ENCODE measurements at places on chromosomes 5 and 9.

- no peak for DNase-seq
Observed at GRCh38 chr9:112339886-112340285, 6.5 kb upstream of the PTBP3 start.

GRCh38 chr9:38066914-38067858 is 1.8 kb downstream of the SHB start:
- DNase-seq: peak; percentile 55

DNA sequence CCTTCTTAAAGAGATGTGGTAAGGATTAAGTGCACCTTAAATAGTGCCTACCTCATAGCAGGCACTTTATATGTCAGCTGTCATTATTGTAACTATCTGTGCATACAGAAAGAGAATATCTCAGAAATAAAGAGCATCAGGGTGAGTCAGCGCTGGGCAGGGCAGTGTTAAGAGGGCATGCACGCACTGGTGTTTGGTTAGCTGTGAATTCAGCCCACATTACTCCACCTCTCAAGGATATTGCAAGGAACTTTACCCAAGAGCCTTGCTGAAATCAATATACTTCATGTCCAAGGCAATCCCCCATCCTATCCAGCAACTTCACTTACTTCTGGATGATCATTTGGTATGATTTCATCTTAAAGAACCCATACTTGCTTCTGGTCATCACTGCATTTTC is 300.9 kb downstream of the NTRK2 start:
- no peak for DNase-seq

DNA sequence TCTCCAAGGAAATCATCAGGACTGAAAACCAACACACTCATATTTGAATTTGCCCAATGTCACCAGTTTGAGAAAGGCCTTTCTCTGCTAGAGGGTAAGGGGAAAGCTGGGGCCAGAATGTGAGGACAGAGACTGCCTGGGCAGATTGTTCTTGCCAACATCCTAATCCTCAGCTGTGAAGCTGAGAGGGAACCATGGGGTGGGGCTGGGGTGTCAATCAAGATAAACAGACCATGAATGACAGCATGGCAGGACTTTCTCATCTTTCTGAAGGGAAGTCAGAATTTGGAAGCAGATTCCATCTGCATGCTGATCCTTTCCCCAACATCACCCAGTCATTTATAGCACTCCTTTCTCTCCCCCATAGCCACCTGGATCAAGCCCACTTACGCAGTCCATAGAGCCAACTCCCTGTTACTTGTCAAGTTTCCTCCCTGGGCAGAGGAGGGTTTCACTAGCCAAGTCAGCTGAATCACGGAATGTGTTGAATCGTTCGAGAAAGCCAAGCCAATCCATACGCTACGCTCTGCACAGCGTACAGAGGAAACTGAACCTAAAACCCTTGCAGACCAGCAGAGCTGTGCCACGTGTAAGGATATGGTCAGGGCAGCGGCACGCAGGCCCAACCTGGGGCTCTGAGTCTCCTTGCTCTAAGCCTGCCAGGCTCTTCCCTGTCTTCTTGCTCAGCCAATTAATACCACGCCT is 14.9 kb downstream of the GLDC start:
- DNase-seq: peak; percentile 2

GRCh38 chr9:75892216-75892911 is 1.9 kb downstream of the PCSK5 start:
- no peak for DNase-seq

- DNase-seq: no peak
Observed at GRCh38 chr9:70475211-70475610, 60.8 kb upstream of the KLF9 start.

GRCh38 chr5:118606940-118607339 is 381.4 kb downstream of the DTWD2 start:
- peak; percentile 2 for DNase-seq

GRCh38 chr5:160835818-160836528 is 16.0 kb downstream of the ATP10B start:
- no peak for DNase-seq

DNA sequence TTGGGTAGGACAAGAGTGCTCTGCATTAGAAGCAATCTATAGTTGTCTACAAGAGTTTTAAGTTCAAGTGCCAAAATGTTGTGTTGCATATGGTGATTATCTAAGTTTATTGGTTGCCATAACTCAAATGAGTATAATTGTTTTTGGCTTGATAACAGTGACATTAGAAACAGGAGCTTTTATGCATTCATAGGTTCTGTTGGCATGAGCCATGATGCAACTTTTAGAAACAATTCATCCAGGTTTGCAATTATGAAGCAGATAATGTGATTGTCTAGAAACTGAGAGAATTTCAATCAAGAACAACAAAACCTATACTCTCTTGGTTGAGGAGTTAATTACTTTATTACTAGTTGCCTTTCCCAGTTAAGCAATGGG is 137.0 kb downstream of the PBX3 start:
- DNase-seq: no peak
